ENCODE measurements at places on chromosomes 1 and 21. TPM values are rescaled to one million over a fixed set of nuclear protein-coding genes. Genes with fewer than 3 reads are reported as not detected.
A peak's percentile ranks its signal among the peaks of the same experiment; 100 is the strongest.

ZNF683 gene
- total RNA-seq: 0.65 TPM

- H3K27ac ChIP-seq: peak overlapping the region; percentile 67
- DNase-seq: no peak
- no peak overlapping the region for H3K4me3 ChIP-seq
- peaks cover 2% of the 10 kb centered on the region for H3K4me1 ChIP-seq
- no peaks in the 10 kb centered on the region for H3K27me3 ChIP-seq
Measured at GRCh38 chr1:61095470-61095812, 13.1 kb downstream of the NFIA start.

RAB3B gene
- total RNA-seq: 0.03 TPM

GRCh38 chr1:226549094-226549936 is 751 bp downstream of the STUM start:
- no peak overlapping the region for H3K27ac ChIP-seq
- peak overlapping the region; percentile 45 for H3K4me3 ChIP-seq
- no peaks in the 10 kb centered on the region for H3K4me1 ChIP-seq
- DNase-seq: no peak
- no peaks in the 10 kb centered on the region for H3K27me3 ChIP-seq

ADCY10 gene
- total RNA-seq: 0.16 TPM

GRCh38 chr21:44534688-44535087 is 5.3 kb downstream of the KRTAP10-1 start:
- no peak overlapping the region for H3K27ac ChIP-seq
- no peaks in the 10 kb centered on the region for H3K36me3 ChIP-seq
- no peaks in the 10 kb centered on the region for H3K4me1 ChIP-seq
- DNase-seq: no peak
- H3K4me3 ChIP-seq: no peak overlapping the region
- no peaks in the 10 kb centered on the region for H3K27me3 ChIP-seq

- H3K27me3 ChIP-seq: no peaks in the 10 kb centered on the region
- H3K27ac ChIP-seq: no peak overlapping the region
- H3K4me1 ChIP-seq: no peaks in the 10 kb centered on the region
- DNase-seq: no peak
- no peaks in the 10 kb centered on the region for H3K36me3 ChIP-seq
Measured at GRCh38 chr1:31812158-31812829, 3.5 kb downstream of the SPOCD1 start.

DNA sequence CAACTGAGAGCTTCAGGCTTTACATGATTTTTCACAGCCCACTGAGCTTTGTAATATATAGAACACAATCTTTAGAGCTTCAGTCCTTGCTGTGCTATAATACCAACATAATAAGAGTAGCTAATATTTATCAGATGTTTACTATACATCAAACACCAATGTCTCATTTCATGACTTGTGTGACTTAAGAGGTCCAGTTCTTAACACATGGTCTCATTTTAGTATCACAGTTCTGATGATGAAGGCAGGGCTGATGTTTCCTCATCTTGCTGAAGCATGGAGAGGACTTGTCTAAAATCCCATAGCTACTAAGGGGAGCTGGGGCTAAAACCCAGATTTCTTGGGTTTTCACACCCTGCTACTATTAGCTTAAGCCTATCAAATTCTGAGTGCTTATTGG is 5.5 kb downstream of the MTR start:
- H3K27ac ChIP-seq: no peak overlapping the region
- no peak overlapping the region for H3K4me3 ChIP-seq
- no peak for DNase-seq
- H3K27me3 ChIP-seq: no peaks in the 10 kb centered on the region
- no peaks in the 10 kb centered on the region for H3K4me1 ChIP-seq

- H3K36me3 ChIP-seq: no peaks in the 10 kb centered on the region
- no peak overlapping the region for H3K4me3 ChIP-seq
Measured at GRCh38 chr1:111720977-111721786, 18.0 kb downstream of the INKA2 start.

- DNase-seq: no peak
- H3K4me1 ChIP-seq: no peaks in the 10 kb centered on the region
- no peak overlapping the region for H3K4me3 ChIP-seq
- H3K27me3 ChIP-seq: no peaks in the 10 kb centered on the region
Measured at GRCh38 chr1:156721131-156721530, 7.1 kb upstream of the METTL25B start.

DNA sequence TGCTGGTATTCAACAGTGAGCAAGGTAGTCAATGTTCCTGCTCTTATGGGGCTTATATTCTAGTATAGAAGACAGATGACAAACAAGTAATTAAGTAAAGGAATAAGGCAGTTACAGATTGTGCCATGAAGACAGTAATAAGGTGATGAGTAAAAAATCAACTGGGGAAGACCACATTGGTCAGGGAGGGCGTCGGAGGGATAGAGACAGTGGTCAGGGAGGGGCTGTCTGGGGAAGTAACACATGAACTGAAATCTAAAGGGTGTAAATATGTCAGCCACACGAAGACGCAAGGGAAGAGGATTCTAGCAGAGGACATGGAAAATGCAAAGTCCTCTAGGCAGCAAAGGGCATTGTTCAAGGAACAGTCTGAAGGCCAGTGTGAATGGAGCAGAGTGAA is 10.1 kb downstream of the IL12RB2 start:
- H3K27me3 ChIP-seq: no peaks in the 10 kb centered on the region
- no peaks in the 10 kb centered on the region for H3K4me1 ChIP-seq
- no peaks in the 10 kb centered on the region for H3K36me3 ChIP-seq
- no peak for DNase-seq
